ENCODE measurements at places on chromosomes 12 and 14.

DNA sequence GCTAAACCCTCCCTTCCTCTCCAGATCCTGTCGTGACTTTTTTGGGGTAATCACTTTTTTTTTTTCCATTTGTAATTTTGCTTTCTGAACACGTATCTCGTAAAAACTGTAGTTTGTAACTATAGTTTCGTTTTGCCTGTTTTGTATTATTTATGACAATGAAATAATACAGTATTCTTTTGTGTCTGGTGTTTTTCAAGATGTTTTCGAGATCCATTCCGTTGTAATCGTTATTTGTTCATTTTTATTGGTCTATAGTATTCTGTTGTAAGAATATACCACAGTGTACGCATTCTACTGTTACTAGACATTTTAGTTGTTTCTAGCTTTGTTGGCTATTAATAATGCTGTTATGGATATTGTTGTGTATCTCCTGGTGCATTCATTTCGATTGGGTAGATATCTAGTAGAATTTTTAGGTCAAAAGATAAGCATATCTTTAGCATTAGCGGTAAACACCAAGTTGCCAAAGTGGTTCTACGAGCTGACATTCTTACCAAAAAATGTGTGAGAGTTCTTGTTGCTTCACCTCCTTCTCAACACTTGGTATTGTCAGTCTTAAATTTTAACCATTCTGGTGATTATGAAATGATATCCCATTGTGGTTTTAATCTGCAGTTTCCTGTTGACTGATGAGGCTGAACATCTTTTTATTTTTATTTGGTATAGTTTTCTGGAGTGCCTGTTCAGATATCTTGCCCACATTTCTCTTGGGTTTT lies 92.3 kb upstream of the EVL start:
- no peak for DNase-seq

DNA sequence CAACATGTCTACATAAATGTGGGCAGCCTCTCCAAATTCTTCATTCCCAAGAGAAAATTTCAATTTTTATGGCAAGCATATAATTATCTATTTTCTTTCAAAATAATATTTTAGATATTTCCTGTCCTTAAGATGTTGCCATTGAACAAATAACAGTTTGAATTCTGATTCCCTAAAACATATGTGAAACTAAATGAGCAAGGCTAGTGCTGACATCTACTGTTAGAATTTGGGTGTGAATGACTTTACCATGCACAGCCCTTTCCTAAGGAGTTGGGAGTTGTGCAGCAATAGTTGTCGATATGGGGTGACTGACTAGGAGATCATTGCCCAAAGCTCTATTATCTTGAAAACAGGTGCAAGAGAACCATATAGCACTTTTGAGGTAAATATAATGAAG lies 108.2 kb upstream of the SLC38A4 start:
- DNase-seq: no peak

DNA sequence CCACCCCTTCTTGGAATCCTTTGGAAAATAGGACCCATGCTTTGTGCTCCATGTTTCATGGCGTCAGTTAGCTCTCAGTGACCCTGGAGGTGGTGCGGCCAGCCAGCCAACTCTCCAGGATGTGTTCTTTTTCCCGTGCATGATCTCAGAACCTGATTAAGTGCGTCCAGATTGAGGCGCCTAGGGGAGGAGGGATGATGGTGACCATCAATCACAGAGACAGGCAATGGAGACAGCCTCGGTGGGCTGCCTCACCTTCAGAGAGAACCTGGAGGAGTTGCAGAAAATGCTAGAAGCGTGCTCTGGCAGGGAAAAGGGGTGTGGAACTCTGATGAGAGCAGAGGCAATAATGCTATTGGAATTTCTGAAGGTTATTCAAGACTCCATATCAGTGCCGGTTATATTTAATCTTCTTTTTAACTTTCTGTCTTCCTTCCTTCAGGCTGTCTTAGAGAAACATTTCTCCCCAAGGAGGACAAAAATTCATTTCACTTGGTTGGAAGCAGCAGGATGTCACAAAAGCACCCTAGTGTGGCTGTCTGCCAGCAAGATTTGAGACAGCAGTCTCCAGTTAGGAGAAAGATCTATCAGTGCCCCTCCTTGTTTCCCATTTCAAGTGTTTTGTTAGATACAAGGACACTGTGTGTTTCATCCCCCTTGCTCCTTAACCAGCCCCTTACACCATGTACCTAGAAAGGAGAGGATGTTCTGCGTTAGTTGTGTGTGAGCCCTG lies 53.3 kb upstream of the IGF1 start:
- no peak for DNase-seq

DNA sequence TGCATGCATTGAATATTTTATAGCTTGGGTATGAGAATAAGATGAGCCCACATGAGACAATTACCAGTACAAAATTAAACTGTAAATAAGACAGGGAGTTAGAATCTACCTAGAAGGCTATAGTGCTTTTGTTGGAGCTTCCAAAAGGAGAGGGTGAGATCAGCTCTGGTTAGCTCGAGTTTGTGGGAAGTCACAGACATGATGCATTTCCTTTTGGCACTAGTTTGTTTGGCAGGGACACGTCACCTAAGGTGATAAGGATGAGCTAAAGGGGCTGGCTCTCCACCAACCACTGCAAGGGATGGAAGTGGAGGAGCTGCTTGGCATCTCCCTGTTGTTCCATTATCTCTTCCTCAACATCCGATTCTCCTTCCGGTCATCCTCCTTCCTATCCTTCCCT lies 48.5 kb upstream of the CPM start:
- DNase-seq: no peak

- no peak for DNase-seq
Observed at GRCh38 chr12:120835304-120835612, 68.9 kb downstream of the SPPL3 start.

DNA sequence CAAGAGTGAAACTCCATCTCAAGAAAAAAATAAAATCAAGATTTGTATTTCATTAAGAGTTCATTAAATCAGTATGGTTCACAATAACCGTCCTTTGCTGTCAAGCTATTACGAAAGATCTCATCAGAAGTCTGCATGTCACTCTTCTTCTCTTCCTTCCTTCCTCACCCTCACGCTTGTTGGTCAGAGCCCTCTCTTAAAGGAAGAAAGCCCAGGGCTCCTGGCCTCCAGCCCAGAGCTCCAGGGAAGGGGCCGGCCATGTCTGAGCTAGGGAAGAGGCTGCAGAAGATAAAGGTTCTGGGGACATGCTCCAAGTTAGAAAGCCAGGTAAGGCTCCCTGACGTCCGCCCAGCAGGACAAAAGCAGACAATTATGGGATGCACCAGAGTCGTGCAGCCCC lies 43.1 kb upstream of the DLK1 start:
- DNase-seq: no peak

- no peak for DNase-seq
Observed at GRCh38 chr12:106436164-106436563, 78.6 kb downstream of the POLR3B start.

DNA sequence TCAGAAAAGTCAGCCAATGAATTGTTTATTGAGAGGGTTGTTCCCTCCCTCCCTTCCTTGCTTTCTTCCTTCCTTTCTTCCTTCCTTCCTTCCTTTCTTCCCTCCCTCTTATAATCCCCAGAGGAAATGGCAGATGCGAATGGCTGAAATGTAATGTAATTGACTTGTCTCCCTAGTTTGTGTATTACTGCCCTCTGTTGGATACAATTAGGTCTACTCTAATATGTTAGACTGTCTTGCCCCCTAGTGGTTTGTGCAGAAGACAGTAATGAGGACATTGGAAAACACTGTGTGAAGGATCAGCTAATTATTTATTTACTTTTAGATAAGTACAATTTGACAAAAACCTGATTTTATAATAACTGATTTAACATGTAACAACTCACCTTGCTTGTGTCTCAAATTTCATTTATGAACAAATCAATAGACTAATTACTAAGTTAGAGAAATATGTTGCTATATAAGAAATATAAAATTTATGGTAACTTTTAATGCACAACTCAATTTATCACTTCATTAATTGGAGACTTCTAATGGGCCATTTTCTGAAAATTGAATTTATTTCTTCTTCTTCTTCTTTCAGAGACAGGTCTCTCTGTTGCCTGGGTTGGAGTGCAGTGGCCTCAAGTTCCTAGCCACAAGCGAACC lies 229.8 kb upstream of the LRIG3 start:
- DNase-seq: peak; percentile 84

DNA sequence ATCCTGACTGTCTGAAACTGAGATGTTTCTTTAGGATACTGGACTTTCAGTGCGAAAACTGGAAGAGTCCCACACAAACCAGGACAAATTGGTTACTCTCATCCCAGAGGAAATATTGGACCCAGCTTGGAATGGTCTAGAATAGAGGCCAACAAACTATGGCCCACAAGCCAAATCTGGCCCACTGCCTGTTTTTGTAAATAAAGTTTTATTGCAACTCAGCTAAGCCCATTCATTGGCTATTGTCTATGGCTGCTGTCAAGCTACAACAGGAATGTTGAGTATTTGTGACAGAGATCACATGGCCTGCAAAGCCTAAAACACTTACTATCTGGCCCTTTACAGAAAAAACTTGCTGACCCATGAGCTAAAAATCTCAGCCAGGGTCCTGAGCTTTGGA lies 6.5 kb downstream of the WSCD2 start:
- no peak for DNase-seq

Measured in COR-L47 (cell line).